Ovary (tissue), 10 donors: ENCODE measurements at places on chromosomes 16 and 17. TPM values are rescaled to one million over a fixed set of nuclear protein-coding genes. Genes with fewer than 3 reads are reported as not detected.

Gene KCNAB3
- polyA plus RNA-seq: 3.9 TPM

Gene CA10
- 0.44 TPM for polyA plus RNA-seq

DNA sequence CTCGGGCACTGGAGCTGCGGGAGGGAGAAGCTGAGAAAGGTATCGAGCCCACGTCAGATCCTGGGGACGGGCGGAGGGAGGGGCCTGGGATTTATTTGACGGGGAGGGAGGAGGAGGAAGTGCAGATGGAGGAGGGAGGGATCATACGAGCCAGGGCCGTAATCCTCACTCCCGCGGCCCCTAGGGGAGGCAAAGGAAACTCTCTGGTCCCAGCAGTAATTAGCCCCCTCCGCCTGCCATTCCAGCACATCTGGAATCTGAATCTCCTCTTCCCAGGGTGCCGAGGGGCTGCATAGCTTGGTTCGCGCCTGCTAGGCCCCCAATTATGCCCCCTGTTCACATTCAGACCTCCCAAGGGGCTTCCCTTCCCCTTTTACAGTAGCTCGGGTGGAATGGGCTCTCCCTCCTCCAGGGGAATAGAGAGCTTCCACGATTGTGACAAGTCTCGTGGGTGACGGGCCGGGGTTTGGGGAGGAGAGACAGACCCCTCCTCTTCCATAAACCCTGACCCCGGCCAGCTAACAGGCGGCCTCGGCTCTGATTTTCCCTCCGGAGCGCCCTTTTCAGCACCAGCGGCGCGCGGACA lies at the start of gene SEZ6L2:
SEZ6L2 (minus strand) TSS at position 35 of the 586 bp plus-strand sequence. CDS start 531 bp downstream, outside the sequence.
- no peaks in the 10 kb centered on the region for H3K27me3 ChIP-seq
- no peak within 1 kb of the TSS for H3K27ac ChIP-seq
- H3K36me3 ChIP-seq: no peaks in the 10 kb centered on the region
- H3K4me1 ChIP-seq: peaks cover 3% of the 10 kb centered on the region

DNA sequence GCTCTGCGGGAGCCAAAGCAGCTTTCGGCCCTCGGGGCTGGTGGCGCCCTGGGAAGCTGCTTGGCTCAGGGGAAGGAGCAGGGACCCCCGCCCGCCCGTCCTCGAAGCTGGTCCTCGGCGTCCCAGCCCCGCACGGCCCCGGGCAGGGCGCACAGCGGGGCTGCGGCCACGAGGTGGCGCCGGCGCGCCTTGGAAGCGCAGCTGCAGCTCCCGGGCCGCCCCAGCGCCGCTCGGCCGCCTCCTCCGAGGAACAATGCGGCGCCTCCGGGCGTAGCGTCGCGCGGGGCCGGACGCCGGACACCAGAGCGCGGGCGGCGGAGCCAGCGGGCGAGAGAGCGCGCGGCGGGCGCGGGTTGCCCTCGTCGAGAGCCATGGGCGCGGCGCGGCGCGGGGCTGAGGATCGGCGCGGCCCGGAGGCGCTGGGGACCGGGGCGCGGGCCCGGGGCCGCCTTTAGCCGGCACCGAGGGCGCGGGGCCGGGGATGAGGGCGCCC lies at the start of gene MGAT5B:
MGAT5B (plus strand) TSS at position 229 of the 493 bp plus-strand sequence. CDS start 626 bp downstream, outside the sequence.
- peak within 1 kb of the TSS; percentile 22 for H3K4me3 ChIP-seq
- no peak within 1 kb of the TSS for H3K27ac ChIP-seq
- no peaks in the 10 kb centered on the region for H3K36me3 ChIP-seq
- peaks cover 9% of the 10 kb centered on the region for H3K27me3 ChIP-seq
- peak; percentile 87 for DNase-seq

GRCh38 chr16:52652033-52652432 lies 105.1 kb upstream of the TOX3 start:
- DNase-seq: no peak
- H3K4me3 ChIP-seq: no peak overlapping the region
- H3K27ac ChIP-seq: no peak overlapping the region
- no peaks in the 10 kb centered on the region for H3K27me3 ChIP-seq
- no peaks in the 10 kb centered on the region for H3K4me1 ChIP-seq

- no peak overlapping the region for H3K27ac ChIP-seq
- DNase-seq: no peak
- no peaks in the 10 kb centered on the region for H3K4me1 ChIP-seq
- no peaks in the 10 kb centered on the region for H3K36me3 ChIP-seq
Measured at GRCh38 chr17:33198954-33199353, 94.1 kb downstream of the ASIC2 start.
